Pancreas (tissue), 10 donors: ENCODE measurements at places on chromosomes 7 and 10. TPM values are rescaled to one million over a fixed set of nuclear protein-coding genes. Genes with fewer than 3 reads are reported as not detected.

DNA sequence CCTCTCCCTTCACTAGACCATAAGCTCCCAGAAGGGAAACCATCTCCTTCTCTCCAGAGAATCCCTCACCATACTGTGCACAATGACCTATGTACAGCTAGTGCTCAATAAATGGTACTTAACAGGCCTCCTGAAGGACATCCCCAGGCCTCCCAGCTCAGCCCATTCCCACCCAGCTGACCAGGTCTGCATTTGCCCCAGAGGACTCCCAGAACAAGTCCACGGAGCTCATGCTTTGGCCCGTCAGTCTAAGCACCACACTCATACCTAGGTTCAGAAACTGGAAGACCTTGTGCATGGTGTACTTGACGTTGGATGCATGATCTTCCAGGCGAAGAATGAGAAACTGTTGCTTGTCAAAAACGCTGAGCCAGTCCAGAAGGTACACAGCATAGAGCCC, 81.3 kb downstream of the CHST15 start:
- no peaks in the 10 kb centered on the region for H3K4me1 ChIP-seq
- H3K27me3 ChIP-seq: no peaks in the 10 kb centered on the region
- H3K36me3 ChIP-seq: no peaks in the 10 kb centered on the region
- H3K4me3 ChIP-seq: no peak overlapping the region

DNA sequence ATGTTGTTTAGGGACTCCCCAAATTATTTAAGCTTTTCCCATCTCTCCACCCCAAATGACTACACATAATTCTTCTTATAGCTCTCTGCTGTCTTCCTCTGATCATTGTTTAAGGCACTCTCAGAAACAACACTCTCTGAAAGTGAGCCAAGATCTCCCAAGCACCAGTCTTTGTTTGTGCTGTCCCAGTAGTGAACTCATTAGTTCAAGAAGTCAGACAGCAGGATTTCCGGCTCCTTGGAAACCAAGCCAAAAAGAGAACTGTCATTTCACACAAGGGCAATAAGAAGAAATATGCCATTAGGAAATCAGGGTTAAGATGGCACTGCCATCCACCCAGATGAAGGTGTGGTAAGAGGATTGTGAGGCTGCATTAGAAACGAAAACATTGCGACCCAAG, 83.1 kb downstream of the FZD1 start:
- no peaks in the 10 kb centered on the region for H3K36me3 ChIP-seq
- DNase-seq: no peak
- no peaks in the 10 kb centered on the region for H3K27me3 ChIP-seq
- no peak overlapping the region for H3K27ac ChIP-seq

DNA sequence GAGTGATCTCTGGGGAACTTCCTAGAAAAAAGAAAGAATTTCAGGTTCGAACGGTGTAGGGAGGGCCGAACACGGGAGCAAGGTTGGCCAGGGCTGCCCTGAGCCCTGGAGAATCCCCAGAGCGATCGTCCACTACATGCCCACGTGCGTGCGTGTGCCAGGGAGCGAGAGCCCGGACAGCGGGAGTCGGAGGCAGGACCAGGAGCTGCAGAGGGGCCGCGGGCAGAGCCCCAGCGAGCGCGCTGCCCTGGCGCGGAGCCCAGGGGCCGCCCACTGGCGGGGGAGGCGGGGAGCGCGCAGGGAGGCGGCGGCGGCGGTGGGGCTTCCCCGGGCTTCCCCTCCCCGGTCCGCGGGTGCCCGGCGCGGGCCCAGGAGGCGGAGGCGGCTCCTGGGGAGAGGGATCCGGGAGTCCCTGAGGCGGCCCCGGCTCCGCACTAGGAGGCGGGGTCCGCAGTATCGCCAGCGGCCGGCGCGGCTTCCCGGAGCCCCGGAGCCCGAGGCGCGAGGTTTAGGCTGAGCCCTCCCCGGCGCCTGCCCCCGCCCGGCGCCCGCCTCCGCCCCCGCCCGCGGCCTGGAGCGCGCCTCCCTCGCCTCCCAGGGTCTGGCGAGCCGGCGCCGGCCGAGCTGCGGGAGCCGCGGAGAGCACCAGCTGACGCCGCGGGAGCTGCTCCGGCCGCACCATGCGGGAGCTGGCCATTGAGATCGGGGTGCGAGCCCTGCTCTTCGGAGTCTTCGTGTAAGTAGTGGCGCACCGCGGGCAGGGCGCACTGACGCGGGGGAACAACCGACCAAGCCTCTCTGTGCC, at the start of gene PLPP4:
TSS of gene PLPP4 (plus strand) at position 602 of the 805 bp plus-strand sequence. CDS start at position 681, 79 bp downstream.
- H3K4me1 ChIP-seq: peaks cover 4% of the 10 kb centered on the region
- peak; percentile 33 for DNase-seq
- no peaks in the 10 kb centered on the region for H3K27me3 ChIP-seq
- H3K4me3 ChIP-seq: peak within 1 kb of the TSS; percentile 16
- no peaks in the 10 kb centered on the region for H3K36me3 ChIP-seq

The CYP2C18 gene
- 0.18 TPM for total RNA-seq

The ADD3 gene
- 33.9 TPM for total RNA-seq
